Left lobe of liver (tissue), 2 donors: ENCODE measurements at places on chromosomes 1 and 21. TPM values are rescaled to one million over a fixed set of nuclear protein-coding genes. Genes with fewer than 3 reads are reported as not detected.

Gene UBE4B
- 21.6 TPM for total RNA-seq

Gene AMY2A
- 0.60 TPM for total RNA-seq

Gene AIDA
- 28.0 TPM for total RNA-seq

Gene COL9A2
- total RNA-seq = 0.45 TPM

Gene LY9
- total RNA-seq = 0.18 TPM

Gene THEM5
- total RNA-seq = not detected

Gene TPRG1L
- 49.9 TPM for total RNA-seq

Gene ZNF648
- 0.81 TPM for total RNA-seq

Gene SCMH1
- 10.7 TPM for total RNA-seq

Gene TNFRSF4
- 0.38 TPM for total RNA-seq

Gene PRDM16
- 0.43 TPM for total RNA-seq

Gene HSPB7
- total RNA-seq = 1.2 TPM

Gene SLC37A1
- total RNA-seq = 5.0 TPM

Gene CASZ1
- total RNA-seq = 4.8 TPM

Gene STUM
- total RNA-seq = 0.03 TPM

DNA sequence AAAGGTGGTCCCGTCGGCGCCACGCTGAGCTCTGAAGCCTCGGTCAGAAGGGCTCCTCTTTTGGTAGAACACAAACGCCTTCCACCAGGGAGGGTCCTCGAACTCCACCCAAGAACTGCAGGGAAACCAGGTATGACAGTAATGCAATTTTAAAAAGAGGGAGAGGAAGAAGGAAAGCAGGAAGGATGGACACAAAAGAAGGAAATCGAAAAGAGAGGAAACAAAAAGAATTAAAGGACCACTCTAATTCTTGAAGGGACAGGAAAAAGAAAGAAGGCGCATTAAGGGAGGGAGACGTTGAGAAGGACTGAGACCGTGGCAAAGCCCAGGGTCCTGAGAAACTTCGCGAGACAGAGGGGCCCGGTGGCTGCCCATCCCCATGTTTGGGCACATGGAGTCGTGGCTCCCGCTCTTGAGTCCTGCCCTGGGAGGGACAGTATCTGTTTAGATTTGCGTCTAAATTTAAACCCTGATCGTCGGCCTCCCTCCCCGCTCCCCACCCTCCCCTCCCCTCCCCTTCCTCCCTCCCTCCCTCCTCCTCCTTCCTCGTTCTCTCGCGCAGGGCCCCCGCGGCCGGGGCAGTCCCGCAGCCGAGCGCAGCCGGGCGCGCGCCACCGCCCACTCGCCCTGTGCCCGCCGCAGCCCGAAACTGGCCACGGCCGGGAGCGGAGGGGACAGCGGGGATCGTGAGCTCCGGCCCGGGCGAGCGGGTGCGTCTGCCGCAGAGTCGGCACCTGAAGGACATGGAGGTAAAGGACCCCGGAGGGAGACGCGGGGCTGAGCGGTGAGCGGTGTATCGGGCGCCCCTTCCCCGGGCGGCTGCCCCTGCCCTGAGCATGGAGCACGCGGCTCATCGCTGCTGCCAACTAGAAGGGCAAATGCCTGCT is at the start of gene RCSD1:
Gene RCSD1 (plus strand): TSS at position 552 of the 887 bp plus-strand sequence. CDS start 192 bp downstream, at position 744.
- DNase-seq = no peak

GRCh38 chr1:186977266-186977957 is 148.7 kb downstream of the PLA2G4A start:
- DNase-seq = no peak

DNA sequence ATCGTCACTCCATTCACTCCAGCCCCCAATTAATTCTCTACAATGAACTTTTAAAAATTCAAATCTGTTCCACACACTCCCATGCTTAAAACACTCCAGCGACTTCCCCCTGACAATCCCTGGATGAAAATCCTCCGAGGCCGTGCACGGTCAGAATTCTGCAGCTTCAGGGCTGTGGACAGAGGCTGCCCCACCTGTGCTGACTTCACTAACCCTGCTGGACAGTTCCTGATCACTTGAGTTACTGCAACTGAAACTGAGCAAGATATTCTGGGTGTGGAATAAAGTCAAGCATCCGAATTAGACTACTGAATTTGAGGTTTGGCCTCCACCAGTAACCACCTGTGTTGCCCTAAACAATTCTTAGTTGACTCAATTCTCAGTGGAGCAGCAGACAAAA is 1.0 kb upstream of the JAK1 start:
- no peak for DNase-seq

- no peak for DNase-seq
Measured at GRCh38 chr1:230661976-230662375, 19.7 kb downstream of the COG2 start.

DNA sequence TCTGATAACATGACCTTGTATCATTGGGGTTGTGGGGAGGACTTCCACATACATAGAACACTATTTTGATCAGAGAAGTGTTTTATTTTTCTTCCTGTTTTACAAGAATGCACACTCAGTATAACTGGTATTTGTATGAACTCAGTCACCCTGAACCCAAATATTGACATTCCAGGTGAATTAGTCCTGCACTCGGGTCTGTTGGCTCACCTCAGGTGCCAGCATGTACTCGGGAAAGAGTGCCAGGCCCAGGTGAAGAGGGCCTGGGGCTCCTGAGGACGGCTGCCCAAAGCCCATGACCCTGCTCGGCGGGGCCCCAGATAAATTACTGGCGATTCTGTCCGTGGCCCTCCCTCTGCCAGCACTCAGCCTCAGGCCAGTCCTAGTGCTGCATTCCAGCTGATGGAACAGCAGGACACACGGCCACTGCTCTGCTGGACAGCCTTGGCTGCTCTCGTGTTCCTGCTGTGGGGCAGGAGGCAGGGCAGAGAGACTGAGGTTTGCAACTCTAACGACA is 75.4 kb upstream of the TMPRSS2 start:
- peak; percentile 94 for DNase-seq

GRCh38 chr1:224253721-224254120 is 70.7 kb downstream of the DEGS1 start:
- no peak for DNase-seq

GRCh38 chr1:218620956-218621355 is 275.8 kb downstream of the TGFB2 start:
- DNase-seq = no peak

GRCh38 chr1:119002028-119002686 is 14.0 kb upstream of the TBX15 start:
- no peak for DNase-seq

DNA sequence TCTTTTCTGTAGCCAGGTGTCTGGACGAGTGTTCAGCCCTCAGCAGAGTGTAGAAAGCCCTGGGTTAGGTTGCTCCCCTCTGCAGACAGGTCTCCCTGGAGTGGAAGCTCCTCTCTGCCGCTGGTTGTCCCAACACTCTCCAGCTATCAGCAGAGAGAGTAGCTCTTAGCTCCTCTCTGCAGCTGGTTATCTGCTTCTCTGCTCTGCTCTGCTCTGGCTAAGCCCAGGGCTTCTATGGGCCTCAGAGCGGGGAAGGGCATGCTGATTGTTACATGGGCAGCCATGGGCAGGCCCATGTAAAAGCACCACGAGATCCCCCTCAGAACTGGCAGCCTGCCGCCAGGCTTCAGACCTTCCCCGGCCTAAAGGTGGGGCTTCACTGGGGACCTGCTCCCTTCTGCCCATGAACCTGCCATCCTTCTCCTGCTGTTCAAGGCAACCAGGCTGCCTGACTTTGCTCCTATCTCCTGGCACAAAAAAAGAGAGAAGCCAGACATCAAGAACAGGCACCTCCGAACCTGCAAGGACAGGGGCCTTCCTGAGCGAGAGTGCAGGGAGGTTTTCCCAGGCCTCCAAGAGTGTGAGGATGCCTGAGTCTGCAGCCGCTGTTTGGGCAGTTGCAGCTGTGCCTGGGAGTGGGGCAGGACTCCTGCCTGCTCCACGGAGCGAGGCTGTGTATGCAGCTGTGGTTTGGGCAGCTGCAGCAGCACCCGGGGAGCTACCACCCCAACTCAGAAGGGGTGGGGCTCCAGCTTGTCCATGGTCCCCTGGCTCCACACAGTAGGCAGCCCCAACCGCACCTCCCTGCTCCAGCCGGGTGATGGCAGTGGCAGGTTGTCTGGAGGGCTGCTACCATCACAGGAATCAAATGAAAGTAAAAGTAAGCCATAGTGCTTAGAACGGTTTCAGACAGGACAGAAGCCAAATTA is 973.7 kb downstream of the LTN1 start:
- DNase-seq = no peak

GRCh38 chr1:151840421-151840820 is 801 bp upstream of the C2CD4D start:
- DNase-seq = no peak

GRCh38 chr1:116382321-116382720 is 9.3 kb downstream of the ATP1A1 start:
- no peak for DNase-seq

DNA sequence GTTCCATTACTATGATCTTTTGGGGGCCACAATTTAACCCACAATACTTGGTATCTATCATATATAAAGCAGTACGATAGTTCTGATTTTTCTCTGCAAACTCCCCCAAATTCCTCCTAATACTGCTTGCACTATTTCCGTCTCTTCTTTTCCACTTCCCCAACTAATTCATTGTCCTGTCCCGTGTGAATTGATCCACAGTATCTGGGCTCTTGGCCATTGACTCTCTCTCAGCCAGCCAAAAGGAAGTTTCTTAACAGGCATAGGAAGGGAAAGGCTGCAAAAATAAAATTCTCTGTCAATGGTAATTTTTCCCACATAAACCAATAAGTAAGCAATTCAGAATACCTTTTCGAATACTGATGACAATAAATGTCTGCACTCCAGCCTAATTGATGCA is 91.7 kb upstream of the DSCAM start:
- no peak for DNase-seq

GRCh38 chr21:42796327-42797062 is 82.8 kb downstream of the WDR4 start:
- DNase-seq = no peak

GRCh38 chr21:43195121-43196021 is 26.6 kb downstream of the CRYAA start:
- peak; percentile 45 for DNase-seq

GRCh38 chr1:240189386-240189989 is 97.8 kb downstream of the FMN2 start:
- no peak for DNase-seq

GRCh38 chr1:177163844-177164379 is 600 bp downstream of the ASTN1 start:
- DNase-seq = no peak

- no peak for DNase-seq
Measured at GRCh38 chr1:178220094-178220493, 126.2 kb downstream of the RASAL2 start.

GRCh38 chr1:244304656-244305055 is 147.1 kb downstream of the ADSS2 start:
- no peak for DNase-seq

GRCh38 chr1:26158271-26158907 is 490 bp upstream of the FAM110D start:
- no peak for DNase-seq

GRCh38 chr1:16168622-16169360 is 12.9 kb upstream of the EPHA2 start:
- DNase-seq = no peak

- DNase-seq = no peak
Measured at GRCh38 chr1:53087332-53088285, 25.6 kb downstream of the PODN start.

DNA sequence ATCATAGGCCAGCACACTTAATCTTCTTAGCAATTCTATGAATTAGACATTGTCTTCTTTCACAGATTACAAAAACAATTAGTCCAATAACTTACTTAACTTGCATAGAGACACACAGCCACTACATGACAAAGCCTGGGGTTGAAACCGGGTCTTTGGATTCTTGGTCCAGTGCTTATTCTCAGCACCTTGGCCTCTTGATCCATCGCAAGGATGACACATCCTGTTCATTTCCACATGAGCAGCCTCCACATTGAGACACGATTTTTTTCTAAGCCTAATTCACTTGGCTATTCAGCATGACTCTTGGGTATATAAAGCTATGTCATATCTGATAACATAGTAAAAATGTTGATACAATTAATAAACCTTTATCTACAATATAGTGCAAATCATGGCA is 221.0 kb upstream of the FOXD3 start:
- DNase-seq = no peak

DNA sequence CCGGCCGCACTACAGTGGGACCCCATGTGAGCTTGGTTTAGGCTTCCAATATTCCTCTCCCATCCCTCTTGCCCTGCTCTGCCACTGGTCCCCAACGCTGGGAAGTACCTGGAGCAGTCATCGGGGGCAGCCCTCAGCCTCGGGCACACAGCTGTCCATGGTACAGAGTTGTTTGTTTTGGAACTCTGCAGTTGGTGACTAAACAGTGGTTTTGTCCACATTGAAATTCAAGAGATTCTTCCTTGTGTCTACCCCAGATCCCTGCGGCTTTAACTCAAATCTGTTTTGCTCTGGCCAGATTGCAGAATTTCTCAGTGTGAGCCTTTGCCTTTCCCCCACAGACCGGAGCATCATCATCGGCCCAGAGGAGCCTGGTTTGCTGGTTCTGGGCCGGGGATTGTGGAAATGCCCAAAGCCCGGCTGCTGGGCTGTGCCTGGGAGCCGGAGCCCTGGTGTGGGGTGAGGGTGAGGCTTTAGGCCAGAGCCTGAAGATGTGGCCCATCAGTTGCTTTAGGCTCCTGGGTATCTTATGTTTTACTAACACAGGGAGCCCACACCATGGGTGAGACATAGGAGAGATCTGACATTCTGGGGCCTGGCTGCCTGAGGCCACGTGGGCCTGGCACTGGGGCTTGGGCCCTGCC is 93.2 kb downstream of the ARHGEF10L start:
- DNase-seq = no peak

DNA sequence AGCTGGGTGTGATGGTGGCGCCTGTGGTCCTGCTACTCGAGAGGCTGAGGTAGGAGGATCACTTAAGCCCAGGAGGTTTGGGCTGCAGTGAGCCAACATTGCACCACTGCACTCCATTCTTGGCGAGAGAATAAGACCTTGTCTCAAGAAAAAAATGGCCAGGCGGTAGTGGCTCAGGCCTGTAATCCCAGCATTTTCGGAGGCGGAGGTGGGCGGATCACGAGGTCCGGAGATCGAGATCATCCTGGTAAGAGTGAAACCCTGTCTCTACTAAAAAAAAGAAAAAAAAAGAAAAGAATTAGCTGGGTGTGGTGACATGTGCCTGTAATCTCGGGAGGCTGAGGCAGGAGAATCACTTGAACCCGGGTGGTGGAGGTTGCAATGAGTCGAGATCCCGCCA is 11.3 kb downstream of the ATAD3B start:
- DNase-seq = no peak

GRCh38 chr1:180502361-180503279 is at the start of gene ACBD6:
ACBD6 (minus strand) TSS chr1:180502577; CDS start chr1:180502266, 311 bp downstream.
- peak; percentile 86 for DNase-seq

- DNase-seq = no peak
Measured at GRCh38 chr1:72892461-72892860, 610.1 kb upstream of the NEGR1 start.

DNA sequence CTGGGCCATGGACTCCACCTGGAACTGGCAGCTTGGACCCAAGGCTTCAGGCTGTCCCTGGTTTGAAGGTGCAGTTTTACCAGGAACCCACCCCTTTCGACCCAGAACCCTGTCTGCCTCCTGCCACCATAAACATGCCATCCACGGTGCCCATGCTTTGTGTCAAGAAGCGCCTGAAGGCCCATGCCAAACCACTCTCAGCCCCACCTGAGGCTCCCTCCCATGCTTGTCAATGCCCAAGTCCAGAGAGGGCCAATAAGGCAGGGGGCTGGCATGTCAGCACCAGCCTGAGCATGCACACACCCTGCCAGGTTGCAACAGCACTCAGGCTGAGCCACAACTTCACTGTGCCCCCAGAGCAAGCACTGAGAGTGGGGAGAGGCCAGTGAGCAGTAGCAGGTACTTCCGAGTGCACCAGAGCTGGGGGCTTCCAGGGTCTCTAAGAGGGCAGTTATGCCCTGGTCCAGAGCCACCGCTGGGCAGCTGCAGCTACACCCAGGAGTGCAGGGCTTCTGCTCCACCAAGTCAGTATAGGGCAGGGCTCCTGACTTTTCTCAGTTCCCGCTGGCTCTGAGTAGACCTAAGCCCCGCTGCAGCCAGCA is 1256.0 kb downstream of the AMY1C start:
- DNase-seq = no peak
